ENCODE measurements at places on chromosomes 2 and 18.

DNA sequence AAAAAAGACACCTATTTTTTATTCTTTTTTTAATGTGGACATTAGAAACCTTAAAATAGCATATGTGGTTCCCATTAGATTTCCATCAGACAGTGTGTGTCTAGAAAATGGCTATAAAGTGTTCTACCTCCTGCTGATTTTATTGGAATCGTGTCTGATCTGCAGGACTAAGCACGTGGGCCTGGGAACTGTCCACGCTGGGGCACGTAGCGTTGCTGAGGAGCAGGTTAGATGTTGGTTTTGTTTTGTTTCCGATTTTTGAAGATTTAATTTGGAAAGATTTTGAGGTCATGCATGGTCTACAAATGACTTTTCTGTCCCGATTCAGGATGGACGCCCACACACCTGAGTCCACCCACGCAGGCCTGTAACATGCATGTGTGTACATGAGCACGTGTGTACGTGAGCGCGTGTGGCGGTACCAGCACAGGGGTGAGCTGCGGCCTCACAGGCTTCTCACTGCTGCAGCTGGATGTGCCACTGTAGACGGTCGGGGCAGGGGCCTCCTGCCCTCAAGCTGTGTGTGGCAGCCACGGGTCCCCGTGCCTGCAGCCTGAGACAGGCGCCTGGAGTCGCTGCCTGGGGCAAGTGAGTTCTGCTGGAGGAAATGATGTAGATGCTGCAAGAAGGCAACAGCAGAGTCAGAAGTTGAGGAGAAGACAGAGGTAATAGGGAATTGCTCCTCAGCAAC, 99.7 kb upstream of the CTDP1 start:
- DNase-seq: no peak

DNA sequence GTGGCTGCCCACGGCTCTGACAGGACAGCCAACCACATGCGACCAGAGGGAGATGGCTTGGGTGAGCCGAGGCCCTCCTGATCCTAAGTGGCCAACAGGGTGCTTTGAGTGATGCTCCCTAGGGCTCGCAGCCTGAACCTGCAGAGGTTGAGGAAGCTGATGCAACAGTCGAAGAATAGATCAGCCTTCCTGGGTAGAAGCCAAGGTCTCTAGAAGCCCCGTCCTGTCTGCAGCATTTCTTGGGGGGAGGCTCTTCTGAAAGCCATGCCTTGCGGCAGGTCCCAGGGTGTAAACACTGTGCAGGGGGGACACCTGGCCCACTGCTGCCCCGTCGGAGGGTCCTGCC, 136.4 kb downstream of the HDAC4 start:
- DNase-seq: no peak

DNA sequence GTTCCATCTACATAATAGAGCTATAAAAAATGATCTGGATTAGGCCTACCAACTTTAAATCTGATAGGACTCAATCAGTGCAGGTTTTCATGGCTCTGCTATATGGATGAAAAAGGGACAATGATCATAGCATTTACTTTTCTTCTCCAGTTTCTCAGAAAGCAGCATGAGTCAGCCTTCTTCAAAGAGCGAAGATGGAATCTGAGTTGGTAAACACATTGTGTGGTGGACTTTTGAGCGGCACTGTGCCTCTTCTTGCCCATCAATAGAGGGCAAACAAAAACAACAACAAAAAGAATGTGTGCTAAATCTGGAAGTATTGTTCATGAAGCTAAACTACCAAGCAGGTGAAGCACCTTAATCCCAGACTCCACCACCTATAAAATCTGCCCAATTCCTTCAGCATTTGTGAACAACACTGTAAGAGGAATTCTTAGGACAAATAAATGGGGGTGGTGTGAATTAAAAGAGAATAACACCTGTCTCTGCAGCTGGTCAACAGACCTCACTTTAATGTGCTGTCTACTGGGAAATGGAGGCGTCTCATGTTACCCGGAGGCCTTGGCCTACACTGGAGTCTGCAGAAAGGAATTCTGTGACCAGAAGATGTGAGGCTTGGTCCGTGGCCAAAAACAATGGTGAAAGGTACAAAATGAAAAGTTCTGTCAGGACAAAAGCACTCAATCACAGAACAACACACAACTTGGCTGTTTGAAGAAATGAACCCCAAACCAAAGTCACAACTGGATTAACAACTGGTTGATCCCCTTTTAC, 609.0 kb downstream of the IRS1 start:
- no peak for DNase-seq

- no peak for DNase-seq
Measured at GRCh38 chr2:207876842-207877535, 107.3 kb upstream of the FZD5 start.

- DNase-seq: no peak
Measured at GRCh38 chr2:223700221-223700620, 98.1 kb upstream of the SCG2 start.

DNA sequence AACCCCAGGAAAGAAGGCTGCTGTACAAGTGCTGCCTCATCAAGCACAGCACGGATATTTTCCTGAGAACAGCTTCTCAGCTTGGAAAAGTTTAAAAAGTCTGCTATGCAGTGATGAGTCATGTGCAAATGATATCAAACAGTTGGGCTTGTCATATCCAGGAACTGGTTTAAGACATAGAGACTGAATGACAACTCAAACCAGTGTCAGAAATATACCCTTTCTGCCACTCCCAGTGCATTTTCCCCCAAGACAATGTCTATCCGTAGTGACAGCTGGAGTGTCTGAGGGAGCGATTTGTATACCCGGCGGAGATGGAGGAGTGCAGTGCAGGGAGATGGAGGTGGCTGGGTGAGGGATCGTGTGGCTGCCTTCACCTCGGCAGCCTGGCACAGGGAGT, 28.2 kb downstream of the SOX11 start:
- peak; percentile 5 for DNase-seq

GRCh38 chr18:45503990-45504389, 111.3 kb upstream of the SLC14A2 start:
- no peak for DNase-seq

- no peak for DNase-seq
Measured at GRCh38 chr18:41444943-41445342, 510.1 kb upstream of the PIK3C3 start.

DNA sequence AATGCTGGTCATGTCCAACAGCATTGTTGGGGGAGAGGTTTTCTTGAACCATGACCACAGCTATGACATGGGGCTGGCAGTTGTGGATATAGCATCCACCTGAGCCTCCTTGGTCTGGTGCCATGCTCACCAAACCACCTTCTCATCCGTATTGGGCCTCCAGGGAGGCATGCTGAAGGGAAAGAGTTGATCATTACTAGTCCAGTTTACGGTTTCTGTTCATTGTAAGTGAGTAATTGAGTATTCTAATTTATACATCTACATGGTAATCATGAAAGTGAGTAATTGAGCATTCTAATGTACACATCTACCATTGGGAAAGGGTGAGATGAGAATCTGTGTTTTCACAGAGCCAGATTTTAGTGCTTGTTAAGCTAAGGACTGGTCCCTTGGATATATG, 6.8 kb downstream of the TMEM87B start:
- DNase-seq: no peak

DNA sequence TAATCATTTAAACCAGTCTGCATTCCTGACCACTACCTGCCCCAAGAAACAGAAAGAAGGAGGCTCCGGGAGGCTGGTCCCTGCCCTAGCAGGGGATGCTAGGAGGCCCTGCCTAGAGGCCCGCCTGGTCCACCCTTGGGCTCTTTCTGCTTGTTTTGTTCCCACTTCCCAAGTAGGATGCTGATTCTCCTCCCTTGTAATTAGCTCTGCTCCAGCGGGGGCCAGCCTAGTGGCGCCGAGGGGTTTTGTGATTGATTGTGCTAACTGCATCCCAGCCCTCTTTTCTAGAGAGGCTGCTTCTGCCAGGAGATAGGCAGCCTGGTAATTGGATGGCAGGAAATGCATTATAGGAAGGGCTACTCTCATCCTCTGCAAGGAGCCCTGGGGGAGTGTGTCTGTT, 220.0 kb downstream of the LOXHD1 start:
- no peak for DNase-seq

DNA sequence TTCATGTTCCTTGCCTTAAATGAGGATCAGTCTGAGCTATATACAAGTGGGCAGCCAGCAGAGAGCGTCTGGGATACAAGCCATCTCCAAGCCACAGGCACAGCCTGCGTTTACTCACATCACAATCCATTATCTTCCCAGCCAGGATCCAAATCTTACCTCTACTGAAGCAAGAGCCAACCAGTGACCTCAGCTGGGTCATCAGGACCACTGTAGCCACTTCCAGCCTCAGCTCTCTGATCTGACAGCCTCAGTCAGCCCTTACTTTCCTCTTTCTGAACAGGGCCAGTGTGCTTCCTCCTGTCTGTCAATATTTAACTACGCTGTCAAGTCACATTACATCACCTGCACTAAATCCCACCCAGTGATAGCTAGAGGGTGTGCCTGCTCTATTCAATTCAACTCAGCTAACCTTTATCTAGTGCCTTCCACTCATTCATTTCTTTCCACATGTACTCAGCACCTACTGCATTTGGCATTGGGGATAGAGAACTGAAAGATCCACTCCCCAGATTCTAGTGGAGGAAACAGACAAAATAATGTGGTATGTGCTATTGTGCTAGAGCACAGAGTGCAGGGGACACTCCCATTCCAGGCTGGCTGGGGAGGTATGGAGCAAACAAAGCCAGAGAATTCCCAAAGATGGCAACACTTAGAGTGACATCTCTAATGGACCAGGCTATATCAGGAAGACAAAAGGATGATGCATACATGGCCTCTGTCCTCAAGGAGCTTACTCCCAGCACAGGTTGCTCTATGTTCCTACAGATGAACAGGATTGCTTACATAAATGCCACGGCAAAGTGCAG, 146.5 kb downstream of the NCKAP5 start:
- DNase-seq: no peak

DNA sequence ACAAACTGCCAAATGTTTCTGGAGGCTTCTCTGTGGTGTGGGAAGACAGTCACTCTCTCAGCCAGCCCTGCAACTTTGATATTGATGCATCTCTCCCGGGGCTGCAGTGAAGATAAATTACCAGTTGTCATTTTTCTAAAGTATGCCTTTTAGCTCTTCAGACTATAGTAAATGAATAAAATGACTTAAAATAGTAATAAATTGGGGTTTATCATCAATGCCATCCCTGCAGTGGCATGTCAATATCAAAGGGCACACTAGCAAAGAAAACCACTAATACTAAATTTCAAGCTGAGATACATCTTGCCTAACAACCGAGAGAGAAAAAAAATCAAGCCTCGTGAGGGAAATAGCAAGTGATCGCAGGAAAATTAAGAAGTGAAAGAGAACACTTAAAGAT, 749.5 kb upstream of the SLC39A10 start:
- DNase-seq: no peak

DNA sequence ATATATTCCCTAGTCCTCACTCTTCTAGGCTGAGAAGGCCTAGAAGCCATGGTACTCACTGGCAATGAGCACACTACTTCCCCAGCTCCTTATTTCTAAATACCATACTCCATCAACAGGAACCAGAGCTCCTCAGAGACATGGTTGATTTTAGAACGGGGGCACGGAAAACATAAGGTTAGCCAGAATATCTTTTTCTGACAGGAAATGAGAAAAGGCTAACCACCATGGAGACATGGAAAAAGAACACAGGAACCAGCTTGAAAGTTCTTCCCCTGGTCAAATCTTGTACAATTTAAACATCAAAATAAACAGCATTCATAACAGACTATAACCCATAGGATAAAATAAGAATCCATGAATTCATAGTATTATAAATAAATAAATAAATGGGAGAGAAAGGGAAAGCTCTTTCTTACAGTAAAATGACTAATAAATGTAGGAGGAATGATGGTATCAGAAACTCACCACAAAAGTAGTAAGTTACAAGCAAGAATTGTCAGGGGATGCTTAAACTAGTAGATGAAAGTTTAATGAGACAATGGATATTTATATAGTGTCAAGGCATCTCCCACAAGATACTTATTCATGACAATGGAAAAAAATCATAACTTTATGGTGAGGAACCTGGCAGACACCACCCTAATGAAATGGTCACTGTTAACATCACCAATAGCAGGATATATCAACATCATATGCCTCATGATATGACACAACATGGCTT, 20.6 kb upstream of the GCC2 start:
- DNase-seq: no peak

DNA sequence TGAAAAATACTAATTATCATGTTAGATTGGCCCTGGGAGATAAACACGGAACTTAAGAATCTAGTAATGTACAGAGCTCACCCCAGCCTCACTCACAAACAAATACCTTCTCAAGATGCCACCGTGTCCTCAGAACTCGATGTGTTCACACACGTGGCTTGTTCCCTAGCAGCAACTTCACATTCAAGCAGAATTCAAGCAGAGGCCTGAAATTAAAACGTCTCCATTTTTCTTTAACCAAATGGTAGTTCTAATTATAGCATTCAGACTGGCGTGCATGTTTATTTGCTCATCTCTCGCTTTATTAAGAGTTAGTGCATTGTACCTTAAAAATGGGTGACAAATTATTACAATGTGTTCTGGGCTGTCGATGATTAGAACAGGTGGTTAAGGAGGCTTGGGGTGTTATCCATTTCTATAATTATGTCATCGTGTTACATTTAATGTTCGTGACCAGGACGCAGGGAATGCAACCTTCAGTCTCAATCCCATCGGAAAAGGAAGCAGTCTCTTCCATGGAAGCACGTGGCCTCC, 57.3 kb upstream of the SLC66A3 start:
- DNase-seq: peak; percentile 50

GRCh38 chr2:46798998-46799698, 116.5 kb downstream of the MCFD2 start:
- DNase-seq: no peak

DNA sequence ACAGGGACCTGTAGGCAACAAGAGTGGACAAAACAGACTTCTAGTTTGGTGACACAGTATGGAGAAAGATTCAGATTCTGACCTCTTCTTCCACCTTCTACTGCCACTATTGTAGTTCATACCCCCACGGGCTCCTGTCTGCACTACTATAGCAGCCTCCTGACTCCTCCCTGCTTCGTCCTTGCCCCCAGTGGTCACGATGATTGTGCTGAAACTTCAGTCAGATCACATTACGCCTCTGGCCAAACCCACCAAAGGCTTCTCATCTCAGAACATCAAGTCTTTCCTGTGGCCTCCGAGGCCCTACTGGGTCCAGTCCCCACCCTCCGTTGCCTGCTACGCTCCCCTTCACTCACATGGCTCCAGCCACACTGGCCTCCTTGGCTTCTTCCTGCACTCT, 147.6 kb downstream of the CYP26B1 start:
- no peak for DNase-seq

DNA sequence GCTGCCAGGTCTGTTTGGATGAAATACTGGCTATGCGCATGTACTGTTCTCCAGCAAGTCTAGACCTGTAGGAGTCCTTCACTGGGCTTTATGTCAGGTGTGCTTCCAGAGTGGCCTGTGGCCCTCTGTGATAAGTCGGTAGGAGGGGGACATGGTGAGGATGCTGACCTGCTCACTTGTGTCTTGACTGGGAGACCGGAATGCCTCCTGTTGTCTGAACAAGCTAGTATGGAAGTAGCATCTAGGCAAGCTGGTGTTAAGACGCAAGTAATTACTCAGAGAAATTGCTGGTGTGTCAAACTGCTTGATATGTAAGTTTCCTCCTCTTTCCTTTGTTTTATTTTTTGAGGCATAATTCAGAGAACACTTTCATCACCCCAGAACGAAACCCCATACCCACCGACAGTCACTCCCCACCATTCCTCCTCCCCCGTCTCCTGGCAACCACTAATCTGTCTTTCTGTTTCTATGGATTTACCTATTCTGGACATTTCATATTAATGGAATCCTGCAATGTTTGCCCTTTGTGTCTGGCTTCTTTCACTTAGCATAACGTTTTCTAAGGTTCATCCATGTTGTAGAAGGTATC, 76.4 kb downstream of the TMEM247 start:
- DNase-seq: no peak

All from NCI-H146 (cell line).